Activated CD4-positive, alpha-beta T cell treated with anti-CD3 and anti-CD28 coated beads for 24 hours (primary cell): ENCODE measurements at places on chromosomes 16 and 17.

DNA sequence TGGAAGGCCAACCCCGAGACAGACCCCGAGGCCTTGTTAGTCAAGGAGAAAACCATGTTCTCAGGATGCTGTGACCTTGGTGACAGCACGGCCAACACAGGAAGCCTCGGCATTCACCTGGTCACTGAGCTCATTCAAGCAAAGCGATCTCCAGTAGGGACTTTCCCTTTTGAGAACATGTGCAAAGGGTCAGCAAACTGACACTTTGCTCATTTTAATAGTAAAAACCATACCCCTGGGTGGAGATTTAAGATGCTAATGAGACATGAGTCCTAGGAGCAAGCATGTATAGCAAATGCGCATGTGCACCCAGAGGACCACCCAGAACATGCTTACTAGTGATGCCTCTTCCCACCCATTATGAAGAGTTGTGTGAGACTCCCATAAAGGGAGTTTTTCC, 5.7 kb upstream of the SULT1A2 start:
- DNase-seq, result no peak

- no peak for DNase-seq
Measured at GRCh38 chr16:68284847-68285246, 20.5 kb downstream of the SLC7A6 start.

- DNase-seq, result no peak
Measured at GRCh38 chr17:35406568-35406967, 25.7 kb downstream of the SLFN12 start.

GRCh38 chr16:24819462-24820040, 26.2 kb upstream of the SLC5A11 start:
- DNase-seq, result no peak
